Muscle of arm (tissue), 14 donors: ENCODE measurements at places on chromosomes 3 and 15.

DNA sequence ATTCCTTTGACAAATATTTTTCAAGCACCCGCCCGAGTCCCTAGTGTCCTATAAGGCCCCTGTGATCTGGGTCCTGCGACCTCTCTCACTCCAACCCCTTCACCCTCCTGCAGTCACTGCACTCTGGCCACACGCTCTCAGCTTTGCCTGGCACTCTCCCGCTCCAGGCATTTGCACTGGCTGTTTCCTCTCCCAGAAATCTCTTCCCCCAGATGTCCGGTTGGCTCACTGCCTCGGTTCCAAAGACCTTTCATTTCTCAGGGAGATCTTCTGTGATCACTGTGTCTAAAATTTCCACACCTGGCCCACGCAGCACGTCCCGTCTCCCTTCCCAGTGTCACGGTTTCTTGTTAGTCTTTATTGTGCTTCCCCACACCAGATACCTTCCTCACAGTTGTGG, 97.4 kb downstream of the WNT7A start:
- peak; percentile 27 for DNase-seq

DNA sequence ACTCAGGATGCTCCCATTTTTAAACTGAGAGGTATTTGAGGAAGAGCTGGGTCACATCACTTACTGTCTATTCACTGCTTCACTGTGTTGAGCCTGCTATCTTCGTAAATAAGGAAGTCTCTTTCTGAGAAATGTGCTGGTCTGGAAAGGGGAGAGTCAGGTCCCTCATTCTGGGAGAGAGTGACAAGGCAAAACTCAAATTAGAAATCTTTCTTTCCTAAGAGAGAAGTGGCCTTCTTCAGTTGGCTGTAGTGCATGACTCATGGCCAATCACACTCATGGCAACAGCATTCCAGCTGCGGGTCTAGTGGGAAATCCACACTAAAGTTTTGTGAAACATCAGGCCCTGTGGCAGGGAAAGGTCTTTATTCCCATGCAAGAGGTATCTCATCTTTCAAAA, 11.5 kb upstream of the TIMP4 start:
- DNase-seq, result no peak

GRCh38 chr3:196985954-196986885, 17.6 kb upstream of the PIGZ start:
- DNase-seq, result no peak

DNA sequence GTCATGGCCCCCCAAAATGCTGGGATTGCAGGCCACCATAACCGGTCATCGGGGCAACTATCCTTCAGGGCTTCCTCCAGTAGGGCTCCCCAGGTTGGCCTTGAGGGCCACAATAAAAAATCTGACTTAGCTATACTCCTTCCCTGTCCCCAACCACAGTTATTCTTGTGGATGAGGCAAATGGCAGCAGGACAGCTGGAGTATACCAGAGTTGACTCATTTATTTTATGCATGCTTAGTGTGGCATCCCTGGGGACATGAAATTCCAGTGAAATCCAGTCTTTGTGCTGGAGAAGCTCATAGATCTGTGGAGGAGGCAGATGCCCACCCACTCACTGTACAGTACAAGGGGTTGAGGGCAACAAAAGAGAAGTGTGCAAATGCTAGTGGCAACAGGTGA, 109.5 kb downstream of the RORA start:
- no peak for DNase-seq
